ENCODE measurements at places on chromosomes 5 and 9.

- DNase-seq: no peak
Measured at GRCh38 chr5:74072646-74073045, 446.6 kb downstream of the ARHGEF28 start.

- peak; percentile 66 for DNase-seq
Measured at GRCh38 chr9:132163457-132163875, 1.6 kb downstream of the NTNG2 start.

GRCh38 chr5:10975945-10976344 is 214.9 kb upstream of the DAP start:
- no peak for DNase-seq

DNA sequence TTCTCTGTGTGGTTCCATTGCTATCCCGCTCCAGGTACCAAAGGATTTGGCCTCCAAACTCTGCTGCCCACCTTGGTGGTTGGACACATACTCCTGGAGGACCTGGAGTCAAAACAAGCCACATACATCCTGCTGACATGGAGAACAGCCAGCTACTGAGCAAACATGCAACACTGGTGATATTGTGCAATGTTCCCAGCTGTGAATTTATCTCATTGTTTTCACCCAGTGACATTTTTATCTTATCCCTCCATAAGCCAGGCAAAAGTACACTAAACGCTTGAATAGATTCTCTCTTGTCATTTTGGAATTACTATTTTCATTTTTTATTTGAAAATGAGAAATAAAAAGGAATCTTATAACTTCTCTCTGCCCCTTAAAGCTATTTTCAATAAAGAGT is 11.1 kb upstream of the CTSL start:
- DNase-seq: no peak

GRCh38 chr9:77726289-77726688 is 78.2 kb upstream of the GNA14 start:
- DNase-seq: no peak

DNA sequence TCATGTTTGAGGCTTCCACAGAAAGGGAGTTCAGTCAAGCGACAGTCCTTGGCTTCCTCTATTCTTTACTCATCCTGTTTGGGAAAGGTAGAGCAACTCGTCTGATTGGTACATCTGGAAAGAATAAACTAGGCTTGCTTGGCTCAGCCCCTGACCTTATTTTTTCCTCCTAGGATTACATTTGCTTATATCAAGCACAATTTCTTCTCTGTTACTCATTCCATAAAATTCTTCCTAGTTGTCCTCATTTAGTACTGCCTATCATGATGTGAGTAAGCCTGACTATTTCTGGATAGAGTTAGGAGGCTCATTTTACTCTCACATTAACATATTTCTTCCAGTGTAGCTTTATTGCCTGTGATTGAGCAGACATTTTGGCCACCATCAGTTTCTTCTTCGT is 10.9 kb upstream of the CARNMT1 start:
- no peak for DNase-seq

DNA sequence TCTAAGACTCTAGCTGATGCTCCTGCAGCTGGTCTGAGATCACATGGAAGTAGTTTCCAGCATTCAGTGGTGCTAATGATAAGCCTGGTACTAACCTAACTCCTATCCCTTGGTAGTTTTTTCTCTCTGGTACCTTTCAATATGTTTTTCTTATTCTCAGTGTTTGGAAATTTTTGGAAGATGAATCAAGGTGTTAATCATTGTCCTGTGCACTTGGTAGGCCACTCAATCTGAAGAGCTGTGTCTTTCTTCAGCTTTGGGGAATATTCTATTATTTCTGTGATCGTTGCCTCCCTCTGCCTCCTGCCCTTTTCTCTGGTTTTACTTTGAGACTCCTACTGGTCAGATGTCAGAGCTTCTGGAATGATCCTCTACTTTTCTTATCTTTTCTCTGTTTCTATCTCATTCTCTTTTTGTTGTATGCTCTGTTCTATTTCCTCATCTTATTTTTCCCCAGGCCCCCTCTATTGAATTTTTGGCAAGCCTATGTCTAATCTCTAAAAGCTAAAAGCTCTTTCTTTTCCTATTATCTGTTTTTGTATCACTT is 136.8 kb downstream of the APBA1 start:
- no peak for DNase-seq

GRCh38 chr5:168334695-168335094 is 43.2 kb downstream of the WWC1 start:
- peak; percentile 85 for DNase-seq

Measured in ecto neural progenitor cell (in vitro differentiated cells).